Subcutaneous preadipocyte (primary cell): ENCODE measurements at places on chromosomes 6 and 20. TPM values are rescaled to one million over a fixed set of nuclear protein-coding genes. Genes with fewer than 3 reads are reported as not detected.

The PTPRA gene
- total RNA-seq, result 47.0 and 50.8 TPM in 2 replicates

The KHDC1L gene
- total RNA-seq, result not detected in 2 replicates

The TSPO2 gene
- total RNA-seq, result not detected in 2 replicates

The TRIM15 gene
- not detected in 2 replicates for total RNA-seq

The HSPA12B gene
- 0.98 and 1.8 TPM in 2 replicates for total RNA-seq

The ANGPT4 gene
- total RNA-seq, result not detected in 2 replicates

The SLC17A3 gene
- total RNA-seq, result not detected in 2 replicates

The RNF217 gene
- total RNA-seq, result 8.1 and 8.4 TPM in 2 replicates

The HTR1E gene
- not detected in 2 replicates for total RNA-seq

The CST2 gene
- not detected in 2 replicates for total RNA-seq

The TRIM40 gene
- total RNA-seq, result not detected in 2 replicates

The KCTD20 gene
- total RNA-seq, result 36.4 and 41.2 TPM in 2 replicates

The MCCD1 gene
- not detected in 2 replicates for total RNA-seq

The FOXC1 gene
- total RNA-seq, result 2.3 and 2.6 TPM in 2 replicates

The PNPLA1 gene
- not detected in 2 replicates for total RNA-seq

The INSM1 gene
- total RNA-seq, result not detected in 2 replicates

The CTCFL gene
- not detected in 2 replicates for total RNA-seq

The TFAP2D gene
- total RNA-seq, result not detected in 2 replicates

The CRISP3 gene
- total RNA-seq, result not detected in 2 replicates

The SCRT2 gene
- total RNA-seq, result not detected in 2 replicates

The HACE1 gene
- total RNA-seq, result 14.3 and 16.4 TPM in 2 replicates

The ALDH5A1 gene
- total RNA-seq, result 0.37 and 0.39 TPM in 2 replicates

The PI16 gene
- not detected in 2 replicates for total RNA-seq

The TJAP1 gene
- 13.6 and 15.6 TPM in 2 replicates for total RNA-seq

The PTK7 gene
- total RNA-seq, result 30.3 and 33.8 TPM in 2 replicates

The WFDC11 gene
- total RNA-seq, result not detected in 2 replicates

The HSPA1L gene
- 0.37 and 0.39 TPM in 2 replicates for total RNA-seq

The LHFPL5 gene
- not detected in 2 replicates for total RNA-seq

The CSE1L gene
- 111 and 149 TPM in 2 replicates for total RNA-seq

The CLIC5 gene
- total RNA-seq, result not detected in 2 replicates

The GMDS gene
- total RNA-seq, result 9.6 and 16.2 TPM in 2 replicates

The GDAP1L1 gene
- not detected in 2 replicates for total RNA-seq

The EFCAB8 gene
- total RNA-seq, result under 0.01 TPM in 2 replicates

The SMPDL3A gene
- 7.0 and 11.0 TPM in 2 replicates for total RNA-seq

The RSPO4 gene
- not detected in 2 replicates for total RNA-seq

The C20orf204 gene
- total RNA-seq, result 0.73 and 0.98 TPM in 2 replicates

The PRPF6 gene
- total RNA-seq, result 52.9 and 57.7 TPM in 2 replicates

The ENPP3 gene
- under 0.01 TPM in 1 of 2 replicates, not detected in the other for total RNA-seq

The CDKN1A gene
- 166 and 200 TPM in 2 replicates for total RNA-seq

The SPTLC3 gene
- 8.5 and 10.0 TPM in 2 replicates for total RNA-seq

The CLVS2 gene
- under 0.01 TPM in 2 replicates for total RNA-seq

The SOX18 gene
- not detected in 2 replicates for total RNA-seq

The APCDD1L gene
- 1.8 and 3.9 TPM in 2 replicates for total RNA-seq

The IGF2R gene
- total RNA-seq, result 108 and 148 TPM in 2 replicates

The CEP162 gene
- 6.8 and 7.3 TPM in 2 replicates for total RNA-seq

The POU5F1 gene
- 0.59 TPM in 1 of 2 replicates, not detected in the other for total RNA-seq

The TMEM170B gene
- 2.6 and 2.9 TPM in 2 replicates for total RNA-seq

The AIF1 gene
- not detected in 2 replicates for total RNA-seq

The SIRPB1 gene
- total RNA-seq, result 0.37 and 0.39 TPM in 2 replicates

The ZBTB46 gene
- under 0.01 and 0.98 TPM in 2 replicates for total RNA-seq

The COX4I2 gene
- total RNA-seq, result not detected in 2 replicates

The SAPCD1 gene
- 0.59 and 1.1 TPM in 2 replicates for total RNA-seq
